EH (cell line): ENCODE measurements at places on chromosomes 3 and 15.
A peak's percentile ranks its signal among the peaks of the same experiment; 100 is the strongest.

DNA sequence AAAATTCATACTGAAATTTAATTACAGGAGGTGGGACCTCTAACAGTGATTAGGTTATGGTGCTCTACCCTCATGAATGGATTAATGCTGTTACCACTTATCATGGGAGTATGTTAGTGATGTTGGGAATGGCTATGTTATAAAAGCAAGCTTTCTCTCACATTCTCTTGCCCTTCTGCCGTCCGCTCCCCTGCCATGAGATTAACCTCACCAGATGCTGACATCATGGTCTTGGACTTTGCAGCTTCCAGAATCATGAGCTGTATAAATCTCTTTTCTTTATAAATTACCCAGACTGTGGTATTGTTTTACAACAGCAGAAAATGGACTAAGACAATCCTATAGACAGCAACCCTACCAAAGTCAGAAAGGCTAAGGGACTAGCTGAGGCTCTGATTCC lies 884.8 kb downstream of the FHIT start:
- no peak for DNase-seq

DNA sequence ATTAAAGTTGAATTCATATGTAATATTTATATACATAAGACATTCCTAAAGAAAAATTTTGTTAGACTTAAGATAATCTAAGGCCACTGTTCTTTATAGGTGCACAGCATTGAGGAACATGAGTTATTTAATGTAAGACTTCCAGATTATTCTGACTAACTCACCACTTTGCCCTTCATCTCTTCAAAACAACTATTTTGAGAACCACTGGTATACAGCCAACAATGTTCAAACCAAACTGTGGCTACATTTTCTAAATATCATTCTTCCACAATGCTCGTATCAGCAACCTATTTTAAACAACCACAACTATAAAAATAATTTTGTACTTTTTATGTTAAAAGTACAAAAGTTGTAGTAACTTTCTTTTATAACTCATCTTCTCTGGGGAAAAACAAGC lies 199.8 kb upstream of the ALCAM start:
- peak; percentile 77 for DNase-seq

DNA sequence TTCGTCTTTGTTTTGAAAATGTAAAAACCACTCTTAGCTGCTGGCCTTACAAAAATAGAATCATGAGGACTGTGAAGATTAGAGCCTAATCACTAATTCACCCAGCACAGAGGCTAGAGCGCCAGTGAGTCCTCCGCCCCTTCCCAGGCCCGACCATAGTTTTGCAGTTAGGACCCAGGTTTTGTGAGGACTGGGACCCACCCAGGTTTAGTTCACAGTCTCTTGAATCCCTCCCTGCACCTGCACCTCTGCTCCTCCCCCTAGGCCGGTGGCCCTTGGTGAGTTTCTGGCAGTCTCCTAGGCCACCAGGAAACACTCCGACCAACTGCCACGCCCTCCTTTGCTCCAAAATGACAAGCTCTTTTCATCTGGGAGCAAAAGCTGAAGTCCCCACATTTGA lies 136.0 kb upstream of the CCDC54 start:
- peak; percentile 31 for DNase-seq

DNA sequence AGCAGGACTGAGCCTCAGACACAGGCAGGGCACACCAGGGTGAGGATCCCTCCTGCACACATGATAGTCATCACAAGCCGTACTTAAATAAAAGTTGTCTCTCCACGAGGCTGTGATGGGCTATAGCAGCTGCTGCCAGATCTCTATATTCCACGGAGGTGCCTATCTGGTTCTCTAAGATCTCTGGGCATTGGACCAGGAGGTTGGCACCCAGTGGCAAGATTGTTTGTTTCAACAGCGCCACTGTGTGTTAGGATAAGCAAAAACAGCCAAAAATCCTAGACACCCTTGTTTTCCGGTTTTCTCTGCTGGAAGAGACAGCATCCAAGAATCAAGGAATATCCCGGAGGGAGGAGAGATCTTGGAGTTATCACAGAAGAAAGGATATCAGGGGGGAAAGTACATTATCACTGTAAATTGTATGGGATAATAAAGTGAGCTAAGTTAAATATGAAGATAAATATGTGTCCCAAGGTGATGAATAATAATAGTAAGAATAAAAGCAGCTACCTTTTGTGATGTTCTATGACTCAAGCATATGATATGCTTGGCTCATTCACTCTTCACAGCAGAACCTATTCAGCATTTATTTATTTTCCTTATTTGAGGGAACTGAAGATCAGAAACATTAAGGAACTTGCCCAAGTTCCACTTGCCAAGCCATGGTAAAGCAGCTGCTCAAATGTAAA lies 90.6 kb upstream of the AKAP13 start:
- peak; percentile 60 for DNase-seq

DNA sequence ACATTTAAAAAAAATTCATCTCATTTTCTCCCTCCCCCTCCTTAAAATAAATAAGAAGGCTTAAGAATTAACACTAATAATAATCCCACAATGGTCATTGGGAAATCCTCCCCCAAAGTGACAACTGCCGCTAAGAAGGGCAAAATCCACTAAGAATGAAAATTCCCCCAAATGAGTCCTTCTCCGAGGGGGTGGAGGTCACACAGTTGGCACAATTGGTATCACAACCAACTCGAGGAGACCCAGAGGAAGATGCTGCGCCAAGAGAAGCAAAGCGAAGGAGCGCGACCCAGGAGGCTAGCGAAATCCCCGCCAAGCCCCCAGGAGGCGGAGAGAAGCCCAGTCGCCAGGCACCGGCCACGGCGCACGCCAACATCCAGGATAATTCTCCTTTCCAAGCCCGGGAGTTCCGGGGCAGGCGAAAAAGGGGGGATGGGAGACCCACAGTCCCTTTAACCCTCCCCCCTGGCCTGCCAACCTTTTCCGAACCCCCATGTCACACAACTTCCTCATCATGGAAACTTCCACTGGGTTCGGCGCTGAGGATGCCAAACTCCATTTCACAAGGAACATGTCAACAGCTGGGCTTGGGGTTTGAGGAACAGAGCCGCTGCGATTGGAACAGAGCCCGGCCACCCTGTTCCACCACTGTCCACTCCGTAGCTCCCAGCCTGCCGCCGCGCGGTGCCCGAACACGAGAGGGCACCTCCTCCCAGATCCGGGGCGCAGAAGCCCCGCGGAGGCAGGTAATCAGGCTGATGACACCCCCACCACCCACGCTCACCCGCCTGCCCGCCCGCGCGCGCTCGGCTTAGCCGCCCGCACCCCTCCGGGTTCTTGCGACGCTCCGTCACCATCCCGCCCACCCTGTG lies 668 bp downstream of the THRB start:
- peak; percentile 6 for DNase-seq

DNA sequence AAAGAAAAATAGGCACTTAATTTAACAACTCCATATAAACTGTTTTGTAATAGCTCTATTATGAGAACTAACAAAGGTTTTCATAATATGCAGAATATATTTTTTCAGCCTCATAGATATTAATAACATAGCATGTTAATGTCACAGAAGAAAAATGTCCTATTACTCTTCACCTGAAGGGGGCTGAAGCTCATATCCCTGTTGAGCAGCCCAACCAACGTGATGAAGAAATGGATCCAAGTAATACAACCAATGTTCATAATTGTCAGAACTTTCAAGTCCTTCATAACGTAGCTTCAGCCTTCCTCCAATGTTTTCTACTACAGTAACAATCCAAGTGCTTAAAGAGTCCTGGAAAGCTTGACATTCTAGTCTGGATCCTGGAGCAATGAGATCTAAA lies 34.5 kb upstream of the STIMATE start:
- no peak for DNase-seq

DNA sequence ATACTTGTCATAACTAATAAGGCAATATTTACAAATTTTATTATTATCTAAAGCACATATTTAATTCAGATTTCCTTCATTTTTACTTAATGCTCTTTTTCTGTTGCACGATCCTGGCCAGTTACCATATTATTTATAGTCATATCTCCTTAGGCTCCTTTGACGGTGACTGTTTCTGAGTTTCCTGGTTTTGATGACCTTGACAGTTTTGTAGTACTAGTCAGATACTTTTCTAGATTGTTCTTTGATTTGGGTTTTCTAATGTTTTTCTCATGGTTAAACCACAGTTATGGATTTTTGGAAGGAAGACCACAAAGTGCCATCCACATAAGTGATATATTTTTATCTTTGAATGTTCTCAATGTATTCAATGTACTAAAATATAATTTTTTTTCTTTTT lies 171.0 kb upstream of the NANOGP8 start:
- no peak for DNase-seq

DNA sequence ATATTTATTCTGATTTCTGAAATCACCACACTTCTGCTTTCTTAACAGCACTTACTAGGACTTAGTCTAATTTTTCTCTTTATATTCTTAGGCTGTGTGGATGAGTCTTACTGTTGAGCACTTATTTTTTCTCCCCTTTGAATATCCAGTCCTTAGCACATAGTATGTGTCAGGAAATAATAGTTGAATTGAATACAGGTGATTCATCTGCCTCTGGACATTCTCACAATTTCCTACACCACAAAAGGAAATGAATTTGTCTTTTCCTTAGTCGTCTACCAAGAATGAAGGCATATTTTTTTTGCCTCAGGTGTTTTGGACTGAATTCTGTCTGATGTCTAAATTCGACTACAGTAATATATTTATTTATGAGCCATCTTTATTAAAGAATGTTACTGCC lies 204.2 kb downstream of the GHSR start:
- DNase-seq = peak; percentile 57

DNA sequence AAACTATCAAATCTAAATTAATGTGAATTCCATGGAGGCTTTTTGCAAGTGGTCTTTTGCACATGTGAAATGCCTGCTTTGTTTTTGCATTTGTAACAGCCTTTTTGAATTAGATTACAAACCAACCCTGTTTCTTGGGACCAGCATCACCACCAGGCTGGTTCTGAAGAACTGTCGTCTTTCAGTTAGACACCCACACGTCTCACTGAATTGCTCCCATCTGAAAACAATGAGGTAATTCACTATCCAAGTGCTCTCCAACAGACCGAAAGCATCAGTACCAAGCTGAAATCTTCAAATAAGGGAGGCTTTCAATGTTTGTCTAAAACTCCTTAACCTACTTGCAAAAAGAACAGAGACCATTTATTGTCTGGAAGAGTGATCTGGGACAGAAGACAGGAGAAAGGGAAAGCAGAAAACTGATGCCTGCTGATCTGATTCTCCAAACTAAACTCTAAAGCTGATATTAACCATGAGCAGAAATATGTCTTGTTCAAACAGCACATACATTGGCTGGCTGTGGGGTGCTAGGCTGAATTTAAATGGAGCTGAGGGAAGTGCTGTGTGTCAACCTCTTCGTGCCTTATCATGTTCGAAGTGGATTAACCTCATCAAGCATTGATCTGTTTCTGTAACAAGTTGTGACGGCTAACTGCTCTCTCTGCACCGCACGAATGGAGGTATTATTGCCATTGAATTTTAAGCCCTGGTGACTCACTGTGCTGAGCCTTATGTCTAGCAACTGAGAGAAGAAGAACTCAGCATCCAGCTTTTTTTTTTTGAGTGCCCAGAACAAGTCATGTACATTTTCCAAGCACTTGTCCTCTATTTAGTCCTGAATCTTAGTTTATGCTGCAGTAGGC lies 213.7 kb upstream of the P2RY1 start:
- DNase-seq = no peak

- peak; percentile 94 for DNase-seq
Measured at GRCh38 chr3:153315781-153316180, 153.8 kb downstream of the RAP2B start.

DNA sequence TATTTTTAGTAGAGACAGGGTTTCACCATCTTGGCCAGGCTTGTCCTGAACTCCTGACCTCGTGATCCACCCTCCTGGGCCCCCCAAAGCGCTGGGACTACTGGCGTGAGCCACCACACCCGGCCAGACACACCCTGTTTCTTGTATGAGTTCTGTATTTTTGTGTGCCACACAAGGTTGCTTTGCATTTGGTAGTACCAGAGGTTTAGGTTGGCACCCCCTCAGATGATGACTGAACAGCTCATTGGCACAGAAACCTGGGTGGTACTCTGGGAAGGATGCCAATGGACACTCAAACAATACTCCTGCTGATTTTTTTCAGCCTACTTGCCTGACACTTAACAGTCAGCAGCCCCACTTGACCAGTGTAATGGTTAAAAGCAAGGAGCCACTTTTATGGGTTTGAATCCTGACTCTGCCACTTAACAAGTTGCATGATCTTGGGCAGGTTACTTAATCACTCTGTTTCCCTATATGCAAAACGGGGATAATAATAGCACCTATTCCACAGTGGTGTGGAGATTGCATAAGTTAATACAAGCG lies 39.2 kb upstream of the BCL2A1 start:
- peak; percentile 49 for DNase-seq

DNA sequence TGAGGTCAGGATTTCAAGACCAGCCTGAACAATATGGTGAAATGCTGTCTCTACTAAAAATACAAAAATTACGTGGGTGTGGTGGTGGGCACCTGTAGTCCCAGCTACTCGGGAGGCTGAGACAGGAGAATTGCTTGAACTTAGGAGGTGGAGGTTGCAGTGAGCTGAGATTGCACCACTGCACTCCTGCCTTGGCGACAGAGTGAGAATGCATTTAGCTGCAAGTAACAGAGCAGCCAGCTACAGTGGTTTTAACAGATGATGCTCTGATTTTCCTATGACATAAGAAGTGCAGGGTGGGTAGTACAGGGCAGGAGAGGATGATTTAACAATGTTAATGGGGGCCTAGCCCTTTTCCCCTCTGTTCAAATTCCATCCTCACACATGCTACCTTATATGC lies 267.9 kb downstream of the RPLP1 start:
- no peak for DNase-seq

- DNase-seq = no peak
Measured at GRCh38 chr3:133730993-133731392, 15.2 kb upstream of the TF start.

GRCh38 chr3:190174471-190174870 lies 53.8 kb upstream of the P3H2 start:
- no peak for DNase-seq

DNA sequence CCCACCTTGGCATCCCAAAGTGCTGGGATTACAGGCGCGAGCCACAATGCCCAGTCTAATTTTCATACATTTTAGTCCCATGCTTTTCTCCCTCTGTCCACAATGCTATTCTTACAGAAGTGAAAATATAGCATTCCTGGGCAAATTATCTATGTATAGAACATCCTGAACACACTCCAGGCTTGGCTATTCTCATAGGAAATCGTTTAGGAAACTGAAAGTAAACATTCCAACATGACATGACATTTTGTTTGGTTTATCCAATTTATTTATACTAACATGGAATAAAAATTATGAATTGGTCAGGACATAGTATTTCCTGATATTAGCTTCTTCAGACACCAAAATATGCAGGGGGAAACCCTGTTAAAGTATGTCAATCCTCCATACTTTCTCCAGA lies 52.6 kb downstream of the SYNM start:
- peak; percentile 47 for DNase-seq

DNA sequence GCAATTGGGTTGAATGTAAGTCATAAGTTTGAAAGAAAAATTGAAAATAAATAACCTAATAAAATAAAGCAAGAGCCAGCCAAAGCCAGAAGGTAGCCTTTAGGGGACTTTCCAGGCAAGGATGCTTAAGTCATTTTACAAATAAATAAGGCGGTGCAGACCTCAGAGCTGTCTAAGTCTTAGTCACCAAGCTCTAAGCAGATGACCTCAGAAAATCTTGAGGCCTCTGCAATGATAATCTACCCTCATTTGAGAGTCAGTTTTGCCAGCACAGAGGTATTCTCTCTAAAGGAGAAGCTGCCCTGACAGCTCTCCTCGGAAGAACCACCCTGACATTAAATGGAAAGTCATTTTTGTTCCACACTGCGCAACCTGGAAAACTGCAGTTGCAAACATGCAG lies 113.9 kb downstream of the OXNAD1 start:
- peak; percentile 79 for DNase-seq

GRCh38 chr3:112338021-112338726 lies 5.2 kb downstream of the CD200 start:
- no peak for DNase-seq
